ENCODE measurements at places on chromosomes 4 and X.

GRCh38 chr4:7529368-7530080, 94.8 kb upstream of the PSAPL1 start:
- no peak for DNase-seq

DNA sequence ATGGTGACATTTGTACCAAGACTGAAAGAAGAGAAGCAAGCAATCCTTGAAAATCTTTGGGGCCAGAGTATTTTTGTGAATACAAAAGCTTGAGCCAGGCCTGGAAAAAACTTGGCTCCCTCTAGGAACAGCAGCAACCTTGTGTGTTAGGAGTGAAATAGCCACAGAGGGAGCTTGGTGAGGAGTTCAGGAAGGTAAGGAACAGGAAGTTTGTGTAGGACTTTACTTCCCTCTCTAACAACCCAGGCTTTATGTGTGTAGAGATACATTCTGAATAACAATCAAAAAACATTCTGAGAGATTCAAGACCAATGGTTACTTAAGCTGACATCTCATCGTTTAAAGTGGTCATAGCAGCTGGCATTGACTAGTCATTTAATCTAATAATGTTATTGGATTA, 668.5 kb downstream of the PCDH18 start:
- no peak for DNase-seq

- DNase-seq: no peak
Observed at GRCh38 chr4:171928336-171928735, 115.1 kb downstream of the GALNTL6 start.

DNA sequence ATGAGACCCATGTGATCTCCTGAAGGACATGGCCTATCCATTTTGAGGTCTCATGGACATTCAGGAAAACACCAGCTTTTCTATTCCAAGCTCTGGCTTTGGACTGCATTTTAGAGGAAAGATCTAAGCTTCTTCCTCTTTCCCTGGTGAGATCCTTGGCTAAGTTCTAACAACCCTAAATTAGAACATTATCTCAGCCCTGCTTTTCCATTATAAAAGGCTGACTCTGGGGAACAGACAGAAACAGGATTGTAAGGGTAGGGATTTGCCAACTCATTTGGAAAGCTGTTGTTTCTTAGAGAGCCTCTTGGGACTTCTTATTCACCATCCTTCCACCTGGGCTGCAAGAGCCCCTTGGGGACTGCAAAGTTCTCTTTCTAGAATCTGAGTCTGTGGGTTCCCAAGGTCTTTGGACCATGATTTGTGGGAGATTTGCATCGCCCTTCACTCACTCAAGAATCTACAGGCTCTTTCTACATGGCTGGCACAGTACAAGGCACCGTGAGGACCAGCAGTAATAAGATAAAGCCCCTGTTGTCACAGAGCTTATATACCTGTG, 146.9 kb downstream of the FNIP2 start:
- DNase-seq: no peak

- DNase-seq: peak; percentile 6
Observed at GRCh38 chr4:167020410-167020809, 213.9 kb downstream of the SPOCK3 start.

- DNase-seq: no peak
Observed at GRCh38 chrX:41236629-41237028, 97.3 kb upstream of the DDX3X start.

DNA sequence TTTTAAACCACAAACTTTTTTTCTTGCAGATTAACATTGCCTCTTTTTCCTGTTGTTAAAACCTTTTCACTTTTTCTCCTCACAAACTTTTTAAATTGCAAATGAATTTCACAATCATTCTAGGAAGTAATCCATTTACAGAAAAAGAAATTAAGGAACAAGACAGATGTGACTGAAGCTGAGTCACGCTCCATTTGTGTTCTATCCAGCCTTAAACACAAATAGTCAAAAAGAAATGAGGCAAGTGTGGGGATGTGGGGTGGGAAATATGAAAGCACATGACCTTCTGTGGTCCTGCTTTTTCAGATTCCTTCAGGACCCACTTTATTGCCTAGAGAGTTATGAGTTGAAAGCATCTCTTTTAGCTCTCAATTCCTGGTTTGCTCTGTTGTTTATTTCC, 197.0 kb downstream of the ADGRL3 start:
- DNase-seq: no peak

DNA sequence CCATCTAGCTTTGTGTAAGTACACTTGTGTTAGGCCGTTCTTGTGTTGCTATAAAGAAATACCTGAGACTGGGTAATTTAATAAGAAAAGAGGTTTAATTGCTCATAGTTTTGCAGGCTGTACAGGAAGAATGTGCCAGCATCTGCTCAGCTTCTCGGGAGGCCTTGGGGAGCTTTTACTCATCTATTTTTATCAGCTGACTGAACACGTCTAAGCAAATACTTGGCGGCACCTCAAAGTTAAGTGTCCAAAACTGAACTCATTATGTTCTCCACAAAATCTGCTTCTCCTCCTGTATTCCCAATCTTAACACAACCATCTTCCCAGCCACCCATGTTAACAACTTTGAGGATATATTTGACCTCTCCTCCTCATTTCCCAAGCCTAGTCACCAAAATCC, 42.4 kb upstream of the GATB start:
- no peak for DNase-seq

DNA sequence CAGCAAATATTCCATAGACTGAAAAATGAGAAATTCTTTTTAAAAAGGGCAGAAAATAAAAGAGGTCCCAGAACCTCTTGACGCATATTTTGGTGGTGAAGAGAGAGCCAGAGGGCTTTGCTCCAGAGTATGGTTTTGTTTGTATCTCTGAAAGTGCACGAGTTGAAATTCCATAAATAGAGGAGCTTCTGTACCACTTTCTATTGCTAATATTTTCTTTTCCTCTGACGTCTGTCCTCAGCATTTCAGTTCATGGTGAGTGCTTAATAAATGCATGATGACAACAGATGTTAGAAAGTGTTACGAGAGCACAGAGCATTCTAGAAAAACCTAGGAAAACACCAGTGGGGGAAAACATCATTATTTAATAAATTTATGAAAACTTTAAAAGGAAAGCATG, 145.6 kb downstream of the AMELX start:
- DNase-seq: no peak

DNA sequence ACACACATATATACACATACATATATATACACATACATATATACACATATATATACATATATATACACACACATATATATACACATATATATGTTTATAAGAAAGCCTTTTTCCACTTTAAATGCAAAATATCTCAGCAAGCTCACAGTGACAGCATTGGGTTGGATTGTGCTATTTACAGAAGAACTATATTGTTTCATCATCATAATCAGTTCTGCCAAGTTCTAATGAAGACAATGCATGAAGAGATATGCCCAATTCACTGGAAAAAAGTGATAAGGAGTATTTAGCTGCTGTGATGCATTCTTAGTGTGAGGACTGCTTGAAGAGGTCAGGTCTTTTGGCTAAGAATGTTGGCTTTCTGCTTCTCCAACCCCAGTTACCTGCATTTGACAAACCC, 54.4 kb downstream of the RNF150 start:
- no peak for DNase-seq

DNA sequence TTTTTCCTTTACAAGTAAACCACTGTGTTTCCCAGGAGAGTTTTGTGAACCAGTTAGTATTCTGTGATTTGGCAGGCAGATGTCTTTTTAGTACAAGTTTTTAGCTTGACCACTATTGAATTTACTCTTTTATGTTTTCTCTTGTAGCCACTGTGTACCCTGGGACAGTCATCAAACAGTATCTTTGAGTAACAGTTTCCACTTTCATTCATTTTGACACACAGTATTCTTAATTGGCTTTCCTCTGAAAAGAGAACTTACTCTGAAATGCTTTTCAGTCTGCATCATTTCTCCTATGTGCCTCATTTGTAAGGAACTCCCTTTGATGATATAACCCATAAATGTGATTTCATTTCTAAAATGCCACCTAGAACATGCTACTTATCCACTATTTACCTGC, 476.5 kb downstream of the PDGFC start:
- no peak for DNase-seq

GRCh38 chr4:137923494-137923893, 318.7 kb downstream of the SLC7A11 start:
- no peak for DNase-seq

DNA sequence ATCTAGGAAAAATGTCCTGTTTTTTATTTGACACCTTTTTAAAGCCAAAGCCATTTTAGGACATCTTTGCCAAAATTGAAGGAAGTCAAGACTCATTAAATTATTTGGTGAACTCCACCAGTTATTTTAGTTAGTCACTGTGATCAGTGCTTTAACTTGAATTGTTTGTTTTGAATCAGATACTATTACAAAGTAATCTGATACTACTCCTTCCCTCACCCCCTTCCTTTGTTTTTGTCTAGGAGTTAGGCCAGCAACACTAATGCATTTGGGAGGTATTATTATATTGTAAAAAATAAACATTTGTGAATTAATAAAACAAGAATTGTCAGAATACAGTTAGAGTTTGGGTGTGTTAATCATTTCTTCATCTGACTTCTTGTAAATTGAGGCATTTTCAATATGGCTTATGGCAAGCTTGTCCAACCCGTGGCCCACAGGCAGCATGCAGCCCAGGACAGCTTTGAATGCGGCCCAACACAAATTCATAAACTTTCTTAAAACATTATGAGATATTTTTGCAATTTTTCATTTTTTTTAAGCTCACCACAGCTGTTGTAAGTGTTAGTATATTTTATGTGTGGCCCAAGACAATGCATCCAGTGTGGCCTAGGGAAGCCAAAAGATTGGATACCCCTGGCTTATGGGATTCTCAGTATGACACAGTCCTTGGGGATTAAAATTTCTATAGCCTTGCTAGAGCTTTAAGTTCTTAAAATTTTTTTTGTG, 182.2 kb downstream of the BMPR1B start:
- no peak for DNase-seq

- DNase-seq: peak; percentile 79
Observed at GRCh38 chr4:141133146-141133998, at the start of gene RNF150. TSS of gene RNF150 (minus strand) at chr4:141133469.

DNA sequence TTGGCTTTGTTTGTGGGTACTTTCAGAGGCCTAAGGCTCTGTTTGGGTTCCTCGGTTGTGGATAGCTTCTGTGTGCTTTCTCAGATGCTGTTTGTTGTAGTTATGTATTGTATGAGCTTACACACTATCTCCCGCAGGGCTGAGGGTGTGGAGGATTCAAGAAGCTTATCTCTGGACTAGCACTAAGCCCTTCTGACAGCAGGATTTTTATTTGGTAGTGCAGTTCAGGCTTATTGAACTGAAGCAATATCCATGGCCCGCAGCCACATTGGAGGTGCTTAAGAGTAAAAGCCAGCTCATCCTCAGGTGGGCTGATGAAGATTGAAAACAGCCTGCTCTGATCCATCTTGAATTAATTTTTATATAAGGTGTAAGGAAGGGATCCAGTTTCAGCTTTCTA, 128.2 kb downstream of the RASGEF1B start:
- no peak for DNase-seq

DNA sequence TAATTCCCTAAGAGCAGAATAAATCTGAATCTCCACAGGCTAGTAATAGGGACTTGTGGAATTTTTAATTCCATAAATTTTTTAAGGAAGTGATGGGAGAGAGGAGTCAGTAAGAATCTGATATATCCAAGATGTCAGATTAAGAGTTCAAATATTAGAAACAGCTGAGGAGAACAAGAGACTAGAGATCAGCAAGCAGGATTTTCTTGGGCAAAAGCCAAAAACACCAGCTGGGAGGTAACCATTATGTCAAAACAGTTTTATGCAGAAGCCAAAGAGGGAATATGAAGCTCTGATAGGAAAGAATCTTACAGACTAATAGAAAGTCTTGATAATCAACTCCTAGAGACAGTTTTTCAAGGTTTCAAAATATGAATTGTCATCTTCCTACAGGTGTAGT, 72.2 kb upstream of the RBPJ start:
- no peak for DNase-seq

DNA sequence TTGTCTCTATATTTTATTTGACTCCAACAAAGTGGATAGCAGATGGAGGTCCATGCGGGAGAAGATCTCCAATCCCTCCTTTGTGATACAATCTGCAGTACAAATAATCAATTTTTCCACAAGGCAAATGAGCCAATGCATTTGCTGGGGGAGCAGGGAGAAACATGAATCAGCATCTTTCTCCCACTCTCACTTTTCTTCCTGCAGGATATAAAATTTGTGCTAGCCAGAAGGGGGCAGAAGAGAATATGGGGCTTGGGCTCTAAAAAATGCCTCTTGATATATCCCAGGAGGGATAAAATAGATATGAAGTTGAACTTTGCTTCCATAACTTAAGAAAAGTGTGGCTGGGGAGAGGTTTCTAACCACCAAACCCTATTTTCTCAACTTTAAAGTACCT, 38.3 kb upstream of the CWH43 start:
- no peak for DNase-seq

- no peak for DNase-seq
Observed at GRCh38 chr4:121873604-121874003, 3.3 kb upstream of the BBS7 start.

DNA sequence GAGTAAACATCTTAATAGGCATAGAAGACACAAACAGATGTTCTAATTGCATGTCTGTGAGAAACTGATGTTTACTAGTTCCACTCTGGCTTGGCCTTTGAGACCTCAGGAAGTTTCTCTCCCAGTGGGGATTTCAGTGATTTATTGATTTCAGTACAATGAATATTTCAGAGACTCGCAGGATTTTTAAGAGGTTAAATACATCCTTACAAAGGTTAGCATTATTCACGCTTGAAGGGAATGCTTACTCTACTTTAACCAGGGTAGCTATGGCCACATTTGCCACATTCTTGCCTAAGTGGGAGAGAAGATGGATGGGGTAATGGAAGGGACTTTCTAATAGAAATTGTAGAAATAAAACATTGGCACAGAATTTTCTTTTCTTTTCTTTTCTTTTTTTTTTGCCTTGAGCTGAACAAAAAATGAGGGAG, 480.1 kb downstream of the SPRY1 start:
- no peak for DNase-seq

- DNase-seq: no peak
Observed at GRCh38 chr4:114393295-114394038, 205.1 kb upstream of the UGT8 start.

- no peak for DNase-seq
Observed at GRCh38 chrX:18753631-18754030, 46.2 kb downstream of the PPEF1 start.

GRCh38 chr4:137934911-137935310, 307.2 kb downstream of the SLC7A11 start:
- no peak for DNase-seq

GRCh38 chrX:531611-531936, 99.0 kb upstream of the SHOX start:
- DNase-seq: no peak

GRCh38 chr4:55736605-55737183, 82.9 kb upstream of the EXOC1L start:
- no peak for DNase-seq

- no peak for DNase-seq
Observed at GRCh38 chr4:41384992-41385391, 128.3 kb downstream of the UCHL1 start.

Data from thymus (tissue), 14 donors.